ENCODE measurements at places on chromosomes 12 and 14.

- DNase-seq: no peak
Measured at GRCh38 chr12:55659486-55660385, 23.0 kb downstream of the OR10P1 start.

- no peak for DNase-seq
Measured at GRCh38 chr12:46318037-46318436, 49.2 kb upstream of the SLC38A1 start.

GRCh38 chr12:75981247-75982168 is 50.1 kb downstream of the PHLDA1 start:
- no peak for DNase-seq

DNA sequence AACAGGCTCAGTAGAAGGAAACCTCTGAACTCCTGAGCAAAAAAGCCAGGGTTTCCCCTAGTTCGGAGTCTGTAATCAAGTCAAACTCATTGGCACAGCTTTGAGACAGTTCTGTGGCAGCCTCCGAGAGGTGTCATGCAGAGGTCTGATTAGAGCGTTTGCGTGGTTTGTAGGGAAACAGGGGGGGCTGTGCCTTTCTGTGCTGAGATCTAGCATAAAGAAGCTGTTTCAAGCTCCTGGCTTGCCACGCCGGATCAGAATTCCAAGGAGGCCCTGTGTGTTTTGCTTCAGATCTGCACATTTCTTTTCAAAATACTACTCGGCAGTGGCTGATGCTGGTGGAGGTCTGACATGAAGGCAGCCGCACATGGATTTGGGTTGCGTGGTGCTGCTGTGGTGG is 1.7 kb downstream of the CABP1 start:
- DNase-seq: no peak

DNA sequence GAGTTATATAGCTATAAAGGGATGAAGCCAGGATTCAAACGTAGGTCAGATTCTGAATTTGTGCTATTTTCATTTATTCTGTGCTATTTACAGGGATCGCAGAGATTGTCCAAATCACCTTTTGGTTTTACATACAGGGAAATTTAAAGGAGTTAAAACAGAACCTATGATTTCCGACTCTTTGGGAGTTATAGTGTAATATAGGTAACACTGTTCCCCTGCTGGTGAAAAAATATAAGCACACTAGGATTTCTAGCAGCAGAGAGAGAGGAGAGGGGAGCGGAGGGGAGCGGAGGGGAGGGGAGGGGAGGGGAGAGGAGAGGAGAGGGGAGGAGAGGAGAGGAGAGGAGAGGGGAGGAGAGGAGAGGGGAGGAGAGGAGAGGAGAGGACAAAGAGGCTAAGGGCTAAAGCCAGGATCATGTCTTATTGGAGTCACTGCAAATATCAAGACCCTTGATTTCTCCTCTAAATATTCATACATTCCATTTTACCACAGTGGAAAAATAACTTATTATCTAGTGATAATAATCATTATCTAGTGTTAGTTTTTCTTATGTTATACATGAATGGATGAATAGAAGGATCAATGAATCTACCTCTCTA is 46.2 kb upstream of the KCNH5 start:
- DNase-seq: no peak

DNA sequence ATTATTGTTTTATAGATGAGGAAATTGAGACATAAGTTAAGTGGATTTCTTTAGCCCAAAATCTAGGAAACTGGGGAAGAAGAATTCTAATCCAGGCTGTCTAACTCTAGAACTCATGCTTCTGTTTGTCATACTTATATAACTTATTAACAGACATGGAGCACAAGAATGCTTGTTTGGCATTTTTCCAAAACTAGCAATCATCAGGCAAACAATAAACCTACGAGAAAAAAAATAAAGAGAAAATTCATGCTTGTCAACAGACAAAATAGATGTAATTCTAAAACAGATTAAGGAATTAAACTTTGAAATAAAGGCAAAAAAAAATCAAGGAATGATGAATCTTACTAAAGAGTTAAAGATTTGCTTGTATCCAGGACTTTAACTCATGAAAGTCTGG is 103.1 kb downstream of the METTL25 start:
- DNase-seq: no peak

GRCh38 chr12:10119066-10119465 is 10.9 kb downstream of the CLEC7A start:
- DNase-seq: no peak

DNA sequence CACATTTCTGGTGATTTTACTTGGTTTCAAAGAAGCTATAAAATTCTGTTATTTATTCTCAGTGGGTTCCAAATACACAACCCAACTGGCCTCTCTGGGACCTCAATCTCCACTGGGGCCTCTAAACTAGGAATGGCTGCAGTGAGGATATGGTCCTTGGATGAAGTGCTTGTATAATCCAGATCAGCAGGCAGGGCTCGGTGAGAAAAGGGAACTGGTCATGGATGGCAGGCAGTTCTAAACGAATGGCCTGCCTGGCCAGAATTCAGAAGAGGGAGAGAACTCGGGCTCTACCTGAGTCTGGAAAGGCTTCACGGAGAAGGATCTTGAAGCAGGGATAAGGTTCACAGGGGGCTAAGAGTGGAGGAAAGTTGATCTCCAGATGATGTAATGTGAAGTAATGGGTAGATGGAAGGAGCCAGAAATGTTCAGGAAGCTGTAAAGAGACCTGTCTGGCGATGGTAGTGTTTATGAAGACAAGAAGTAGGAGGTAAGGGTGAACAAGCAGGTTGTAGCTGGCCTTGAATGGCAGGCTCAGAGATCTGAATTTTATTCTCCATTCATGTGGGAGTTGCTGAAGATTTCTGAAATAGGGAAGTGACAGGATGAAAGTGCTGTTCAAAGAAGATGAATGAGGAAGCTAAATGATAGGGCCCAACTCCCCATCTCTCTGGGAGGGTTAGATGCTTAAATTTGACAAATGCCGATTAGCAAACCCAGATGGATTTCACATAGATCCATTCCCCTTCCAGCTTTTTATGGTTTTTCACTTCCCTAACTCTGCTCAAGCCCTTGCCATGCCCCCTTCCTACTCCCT is 31.5 kb upstream of the ANO6 start:
- DNase-seq: no peak

DNA sequence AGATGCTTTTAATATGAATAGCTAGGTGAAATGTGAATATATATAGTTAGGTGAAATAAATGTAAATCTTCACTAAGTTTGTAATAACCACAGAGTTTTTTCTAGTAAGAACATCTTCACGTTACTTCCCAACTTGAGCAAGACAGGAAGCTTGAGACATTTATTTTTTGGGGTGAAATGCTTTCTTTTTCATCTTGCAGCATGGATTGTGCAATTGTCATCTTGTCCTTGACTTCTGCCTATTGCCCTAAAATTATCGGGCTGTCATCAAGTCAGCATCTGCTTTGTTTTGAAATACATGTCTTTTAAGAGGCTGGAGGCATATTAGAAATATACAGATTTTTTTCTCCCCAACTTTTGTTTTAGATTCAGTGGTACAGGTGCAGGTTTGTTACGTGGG is 433.9 kb downstream of the PCNX1 start:
- DNase-seq: no peak

- DNase-seq: no peak
Measured at GRCh38 chr14:35285168-35286002, 6.8 kb upstream of the PSMA6 start.

- DNase-seq: no peak
Measured at GRCh38 chr12:86230516-86231146, 25.6 kb downstream of the MGAT4C start.

GRCh38 chr14:36556811-36557433 is 25.5 kb downstream of the NKX2-8 start:
- no peak for DNase-seq

DNA sequence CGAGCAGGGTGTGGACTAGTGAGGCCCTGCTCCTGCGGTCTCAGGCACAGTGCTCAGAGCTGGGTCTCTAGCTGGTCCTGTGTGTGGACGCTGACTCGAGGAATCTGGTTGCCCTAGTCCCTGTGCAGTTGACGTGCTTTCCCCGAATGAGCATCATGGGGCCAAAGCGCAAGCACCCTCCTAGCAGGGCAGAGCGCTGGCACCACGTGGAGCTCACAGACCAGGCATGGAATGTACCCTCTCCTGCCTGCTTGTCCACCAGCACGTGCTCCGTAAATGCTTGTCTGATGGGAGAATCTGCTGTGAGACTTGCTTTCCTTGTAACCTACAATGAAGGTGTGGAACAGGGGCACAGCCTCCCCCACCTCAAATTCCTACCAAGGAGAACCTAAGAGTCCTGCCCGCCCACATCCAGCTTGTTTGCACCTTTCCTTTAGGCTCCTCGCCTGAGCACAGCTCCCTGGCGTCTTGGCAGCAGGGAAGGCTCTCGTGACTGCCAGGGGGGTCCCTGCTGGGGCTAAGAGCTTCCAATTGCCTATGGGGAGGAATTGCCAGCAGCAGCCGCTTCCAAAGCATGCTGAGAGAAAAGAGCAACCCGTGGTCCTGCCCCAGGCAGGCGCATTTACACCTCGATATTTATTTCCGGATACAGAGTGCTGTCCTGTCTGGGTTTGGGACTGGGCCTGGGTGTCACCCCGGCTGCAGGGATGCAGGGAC is 125.0 kb downstream of the PIWIL1 start:
- DNase-seq: no peak

DNA sequence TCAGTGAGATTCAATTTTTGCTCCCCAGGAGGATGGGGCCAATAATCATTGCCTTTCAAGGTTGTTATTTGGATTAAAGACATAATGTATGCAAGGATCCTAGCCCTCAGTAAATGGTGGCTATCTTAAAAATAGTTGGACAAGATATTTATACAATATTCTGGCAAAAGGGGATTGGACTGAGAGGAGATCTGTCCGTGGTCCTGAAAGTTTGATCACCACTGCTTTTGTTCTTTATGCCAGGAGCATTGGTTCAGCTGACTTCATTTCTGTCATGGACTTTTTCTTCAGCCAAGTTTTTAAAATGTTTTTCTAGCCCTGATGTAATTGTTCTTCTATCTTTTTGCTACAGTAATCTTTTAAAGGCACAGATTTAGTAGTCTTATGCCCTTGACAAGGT is 70.2 kb upstream of the TCL1A start:
- no peak for DNase-seq

DNA sequence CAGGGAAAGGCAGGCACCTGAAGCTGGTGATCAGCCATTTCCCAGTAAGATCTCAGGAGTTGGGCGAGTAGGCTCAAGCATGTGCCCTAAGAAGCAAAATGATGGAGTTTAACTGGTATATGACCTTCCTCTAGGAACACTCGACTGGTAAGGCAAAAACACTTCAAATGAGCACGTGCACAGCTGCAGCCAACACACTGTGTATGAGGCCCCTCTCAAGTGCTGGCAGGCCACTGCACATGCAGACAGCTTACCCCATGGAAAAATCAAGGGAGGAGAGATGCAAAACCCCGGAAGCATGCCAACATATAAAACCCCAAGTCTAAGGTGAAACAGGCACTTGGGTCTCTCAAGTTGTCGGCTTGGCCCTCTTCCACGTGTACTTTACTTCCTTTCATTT is 39.2 kb downstream of the TTLL5 start:
- DNase-seq: no peak

DNA sequence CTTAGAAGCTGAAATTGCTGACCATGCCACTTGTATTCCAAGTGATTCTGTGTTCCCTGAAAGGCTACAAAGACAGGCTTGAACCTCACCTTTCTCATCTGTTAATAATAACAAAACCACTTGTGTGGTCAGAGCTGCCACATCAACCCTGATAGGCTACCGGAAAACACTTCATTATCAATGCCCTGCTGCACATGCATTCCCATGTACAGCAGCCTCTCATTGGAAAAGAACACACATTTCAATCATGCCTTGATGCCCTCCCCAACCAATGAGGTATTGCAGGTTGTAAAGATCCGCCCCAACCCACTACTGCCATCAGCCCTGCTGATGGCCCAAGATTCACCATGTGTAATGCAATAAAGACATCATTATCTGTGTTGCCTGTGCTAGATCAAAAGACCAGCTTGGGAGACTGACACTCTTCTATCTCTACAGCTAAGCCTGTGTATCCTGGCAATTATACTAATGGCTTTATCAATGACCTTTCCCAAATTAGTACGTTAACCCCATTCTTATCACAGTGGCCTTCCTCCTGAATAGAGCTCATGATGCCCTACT is 2.8 kb downstream of the GPR19 start:
- DNase-seq: no peak

- no peak for DNase-seq
Measured at GRCh38 chr14:75147423-75148071, 20.7 kb upstream of the NEK9 start.

DNA sequence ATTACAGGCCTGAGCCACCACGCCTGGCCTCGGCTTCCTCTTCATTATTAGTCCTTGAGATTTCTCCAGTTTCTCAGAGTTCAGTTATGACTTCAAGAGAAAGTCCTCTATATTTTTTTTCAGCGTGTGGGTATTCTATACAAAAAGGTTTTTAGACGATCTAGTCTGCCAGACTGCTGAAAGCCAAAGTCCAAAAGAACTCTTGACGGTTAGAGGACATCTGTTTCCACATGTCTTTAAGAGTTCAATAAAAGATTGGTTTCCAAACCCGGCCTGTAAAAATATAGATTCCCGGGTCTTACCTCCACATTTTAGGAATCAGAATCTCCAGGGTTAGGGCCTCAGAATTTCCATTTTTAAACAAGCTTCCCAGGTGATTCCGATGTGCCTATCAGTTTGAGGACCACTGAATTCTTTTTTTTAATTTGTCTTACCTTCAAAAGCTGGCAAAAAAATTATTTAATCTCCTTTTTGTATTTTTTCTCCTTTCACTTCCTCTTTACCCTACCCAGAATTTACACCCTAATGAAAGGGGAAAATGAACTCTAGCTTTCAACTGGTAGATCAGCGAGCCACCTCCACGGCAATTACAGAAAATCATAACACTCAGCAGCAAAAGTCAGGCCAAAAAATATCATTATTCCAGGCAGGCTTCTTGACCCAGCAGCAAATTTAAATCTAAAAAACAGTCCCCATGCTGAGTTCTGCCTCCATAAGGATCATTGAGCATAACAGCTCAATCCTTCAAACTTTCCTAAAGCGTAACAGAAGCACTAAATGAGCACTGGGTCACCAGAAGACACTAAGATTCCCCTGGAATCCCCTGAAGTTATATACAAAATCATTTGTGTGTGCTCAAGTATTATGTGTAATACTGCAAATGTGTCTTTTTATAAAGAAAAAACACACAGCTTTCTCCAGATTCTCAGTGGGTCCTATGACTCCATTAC is 8.7 kb downstream of the NT5DC3 start:
- DNase-seq: no peak

GRCh38 chr14:102238131-102238530 is 66.8 kb downstream of the MOK start:
- no peak for DNase-seq

DNA sequence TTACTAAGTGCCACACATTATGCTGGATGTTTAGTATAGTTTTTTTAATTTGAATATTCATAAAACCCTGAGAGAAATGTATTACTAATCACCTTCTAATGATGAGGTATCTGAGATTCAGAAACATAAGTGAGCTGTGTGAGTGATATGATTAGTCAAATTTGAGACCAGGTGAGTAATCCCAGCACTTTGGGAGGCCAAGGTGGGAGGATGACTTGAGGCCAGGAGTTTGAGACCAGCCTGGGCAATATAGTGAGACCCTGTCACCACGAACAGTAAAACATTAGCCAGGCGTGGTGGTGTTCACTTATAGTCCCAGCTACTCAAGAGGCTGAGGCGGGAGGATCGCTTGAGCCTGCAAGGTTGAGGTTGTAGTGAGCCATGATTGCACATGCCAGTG is 438.4 kb downstream of the RAD51B start:
- DNase-seq: no peak
